ENCODE measurements at places on chromosomes 1 and 21.
A peak's percentile ranks its signal among the peaks of the same experiment; 100 is the strongest.

DNA sequence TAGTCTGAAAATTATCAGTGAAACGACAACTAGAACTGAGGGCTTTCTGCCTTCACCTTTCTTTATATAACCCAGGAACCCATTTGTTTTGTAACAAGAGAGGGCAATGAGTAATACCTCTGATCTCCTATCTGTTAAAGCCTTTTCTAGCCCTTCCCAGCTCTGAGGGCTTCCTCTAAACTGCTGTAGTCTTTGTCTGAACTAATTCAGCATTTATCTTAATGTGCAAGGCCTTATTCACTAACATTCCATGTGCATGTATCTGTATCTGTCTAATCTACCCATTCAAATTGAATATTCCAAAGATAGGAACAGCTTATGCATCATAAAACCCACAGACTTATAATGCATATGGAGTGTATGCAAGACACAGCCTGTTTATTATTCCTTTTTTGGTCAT, 167.1 kb downstream of the LYPLAL1 start:
- DNase-seq, result no peak

GRCh38 chr1:118366286-118366685, 181.3 kb upstream of the SPAG17 start:
- DNase-seq, result no peak

DNA sequence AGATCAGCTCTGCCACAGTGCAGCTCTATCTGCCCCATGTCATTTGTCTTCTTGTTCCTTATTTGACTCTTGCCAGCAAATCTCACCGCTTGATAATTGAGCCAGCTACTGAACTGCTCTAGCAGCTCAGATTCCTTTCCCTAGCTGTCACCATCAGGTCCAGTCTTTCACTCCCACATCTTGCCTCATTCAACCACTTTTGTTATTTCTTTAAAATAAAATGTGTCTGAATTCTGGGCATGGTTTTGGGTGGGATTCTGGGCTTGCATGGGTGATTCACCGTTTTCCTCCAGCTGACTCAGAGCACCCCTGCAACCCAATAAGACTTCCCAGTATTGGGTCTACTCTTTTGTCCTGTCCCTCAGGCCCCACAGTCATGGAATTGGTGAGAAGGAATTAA, 215.7 kb downstream of the DSCAM start:
- no peak for DNase-seq

DNA sequence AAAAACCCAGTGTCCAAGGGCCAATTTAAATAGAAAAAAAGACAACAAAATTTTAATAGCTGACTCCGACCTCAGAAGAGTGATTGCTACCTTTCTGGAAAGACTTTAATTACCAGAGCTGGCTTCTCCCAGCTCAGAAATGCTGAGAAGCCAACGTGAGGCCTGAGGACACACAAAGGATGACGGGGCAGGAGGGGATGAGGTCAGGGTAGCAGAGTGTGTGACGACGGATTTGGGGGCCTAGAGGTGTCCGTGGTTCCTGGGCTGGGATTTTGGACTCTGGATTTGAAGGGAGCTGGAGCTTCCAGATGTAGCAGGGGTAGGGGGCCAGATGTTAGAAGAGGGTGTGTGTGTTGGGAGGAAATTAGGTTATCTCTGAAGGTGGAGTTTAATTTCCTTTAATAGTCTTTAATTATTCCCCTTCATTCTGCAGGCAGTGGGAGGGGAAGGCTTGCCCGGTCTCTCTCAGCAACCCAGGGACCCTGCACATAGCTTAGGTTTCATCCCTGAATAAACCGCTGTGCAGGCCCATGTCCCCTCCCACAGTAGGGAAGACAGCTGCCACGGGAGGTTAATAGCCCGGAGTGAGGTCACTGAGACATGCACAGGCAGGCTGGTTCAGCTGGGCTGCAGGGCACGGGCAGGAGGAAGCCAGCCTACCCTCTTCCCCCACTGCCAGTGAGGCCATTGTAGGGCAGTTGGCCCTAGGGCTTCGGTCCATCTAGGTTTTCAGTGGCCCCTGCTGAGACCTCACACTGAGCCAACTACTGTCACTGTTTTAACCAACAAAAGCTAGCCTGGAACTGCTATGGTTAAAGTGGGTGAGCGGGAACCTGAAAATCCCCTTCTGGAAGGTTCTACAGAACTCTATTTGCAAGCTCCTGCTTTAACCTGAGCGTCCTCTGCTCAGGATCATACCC, 3.8 kb upstream of the PADI3 start:
- DNase-seq, result no peak

DNA sequence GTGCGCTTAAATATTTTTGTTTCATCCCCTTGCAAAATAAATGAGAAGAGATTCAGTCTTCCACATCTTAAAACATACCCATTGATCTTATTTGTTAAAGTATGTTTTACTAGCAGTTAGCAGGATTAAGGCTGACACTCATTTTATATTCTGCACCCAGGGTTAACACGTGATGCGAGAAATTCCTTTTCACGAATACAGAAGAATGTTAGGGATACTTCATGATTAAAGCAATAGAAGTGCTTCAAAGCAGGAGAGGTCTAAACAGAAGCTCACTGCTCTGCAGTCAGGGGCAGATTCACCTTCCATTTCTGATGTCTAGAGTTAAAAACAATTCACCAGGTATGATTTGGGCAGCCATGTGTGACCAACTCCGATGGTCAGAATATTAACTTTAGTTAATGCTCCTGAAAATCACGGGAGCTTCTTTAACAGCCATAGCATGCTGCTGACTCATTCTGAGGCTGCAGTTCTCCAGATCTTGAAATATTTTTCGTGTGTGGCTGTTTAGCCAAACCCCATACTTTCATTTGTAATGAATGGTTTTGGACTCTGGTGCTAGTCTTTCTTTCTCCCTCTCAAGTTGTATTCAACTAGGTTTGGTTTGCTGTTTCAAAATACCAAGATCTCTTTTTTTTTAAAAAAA, 19.7 kb downstream of the BCAR3 start:
- DNase-seq, result no peak

- DNase-seq, result no peak
Measured at GRCh38 chr1:34369701-34370455, 193.2 kb downstream of the C1orf94 start.

- DNase-seq, result no peak
Measured at GRCh38 chr1:26084091-26084561, 16.7 kb upstream of the TRIM63 start.

DNA sequence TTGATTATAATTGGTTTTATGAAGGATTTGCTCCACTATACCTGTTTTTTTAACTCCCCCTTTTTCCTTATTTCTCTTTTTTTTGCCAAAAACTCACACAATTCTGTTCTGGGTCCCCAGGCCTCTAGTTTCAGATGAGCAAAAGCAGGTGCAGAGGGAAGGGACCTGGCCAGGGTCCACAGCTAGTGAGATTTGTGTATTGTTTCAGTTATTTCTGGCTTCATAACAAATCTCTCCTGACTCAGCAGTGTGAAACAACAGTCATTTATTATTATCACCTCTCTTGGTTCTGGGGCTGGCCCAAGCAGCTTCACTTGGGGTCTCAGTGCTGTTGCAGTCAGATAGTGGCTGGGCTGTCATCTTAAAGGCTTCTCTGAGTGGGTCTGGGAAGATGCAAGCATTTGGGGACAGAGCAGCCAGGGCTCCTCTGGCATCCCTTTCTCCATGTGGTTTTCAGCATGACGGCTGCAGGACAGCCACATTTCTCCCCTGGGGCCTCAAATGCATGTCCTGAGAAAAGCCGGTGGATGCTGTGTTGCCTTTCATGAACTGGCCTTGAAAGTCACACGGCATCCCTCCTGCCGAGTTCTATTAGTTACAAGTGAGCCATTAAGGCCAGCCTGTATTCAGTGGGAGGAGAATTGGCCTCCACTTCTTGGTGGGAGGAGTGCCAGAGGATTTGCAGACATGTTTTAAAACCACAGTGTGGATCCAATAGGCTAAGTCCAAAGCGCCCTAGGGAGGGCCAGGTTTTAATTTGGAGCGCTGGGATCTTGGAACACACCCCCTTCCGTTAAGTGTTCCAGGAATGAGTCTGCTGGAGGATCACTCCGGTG, 137.1 kb downstream of the CAMTA1 start:
- no peak for DNase-seq

- no peak for DNase-seq
Measured at GRCh38 chr21:34280389-34280795, 83.4 kb upstream of the KCNE2 start.

DNA sequence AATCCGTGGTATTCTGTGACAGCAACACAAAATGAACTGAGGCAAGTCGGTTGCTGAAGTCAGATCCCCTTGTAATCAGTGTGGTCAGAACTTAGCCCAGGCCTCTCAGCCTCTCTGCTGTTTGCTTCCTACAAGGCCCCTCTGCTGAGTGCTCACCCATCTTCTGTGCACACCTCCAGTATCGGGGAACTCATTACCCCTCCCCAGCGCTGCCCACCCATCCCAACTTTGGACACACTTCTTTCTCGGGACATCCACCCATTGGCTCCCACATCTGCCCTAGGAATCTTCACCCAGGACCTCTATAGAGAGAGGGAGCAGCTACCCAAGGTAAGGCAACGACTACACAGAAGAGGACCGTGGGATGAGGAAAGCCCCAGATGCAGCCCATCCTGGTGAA, 217.5 kb downstream of the MATN1 start:
- no peak for DNase-seq

DNA sequence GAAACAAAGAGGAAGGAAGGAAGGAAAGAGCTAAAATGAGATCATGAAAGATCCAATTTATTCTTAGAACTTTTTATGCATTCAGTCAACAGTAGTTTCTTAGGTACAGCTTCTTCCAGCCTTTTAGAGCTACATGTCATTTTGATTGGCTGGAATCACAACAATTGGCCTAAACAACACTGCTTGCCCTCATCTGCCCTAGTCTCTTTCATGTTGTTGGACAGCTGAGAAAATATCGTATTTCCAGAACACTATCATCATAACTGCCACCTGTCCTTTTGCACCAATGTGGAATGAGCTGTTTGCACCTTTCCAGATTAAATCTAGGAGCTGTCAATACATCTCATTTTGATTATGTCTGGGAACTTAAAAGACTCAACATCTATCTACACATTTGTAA, 161.7 kb downstream of the TGFBR3 start:
- no peak for DNase-seq

DNA sequence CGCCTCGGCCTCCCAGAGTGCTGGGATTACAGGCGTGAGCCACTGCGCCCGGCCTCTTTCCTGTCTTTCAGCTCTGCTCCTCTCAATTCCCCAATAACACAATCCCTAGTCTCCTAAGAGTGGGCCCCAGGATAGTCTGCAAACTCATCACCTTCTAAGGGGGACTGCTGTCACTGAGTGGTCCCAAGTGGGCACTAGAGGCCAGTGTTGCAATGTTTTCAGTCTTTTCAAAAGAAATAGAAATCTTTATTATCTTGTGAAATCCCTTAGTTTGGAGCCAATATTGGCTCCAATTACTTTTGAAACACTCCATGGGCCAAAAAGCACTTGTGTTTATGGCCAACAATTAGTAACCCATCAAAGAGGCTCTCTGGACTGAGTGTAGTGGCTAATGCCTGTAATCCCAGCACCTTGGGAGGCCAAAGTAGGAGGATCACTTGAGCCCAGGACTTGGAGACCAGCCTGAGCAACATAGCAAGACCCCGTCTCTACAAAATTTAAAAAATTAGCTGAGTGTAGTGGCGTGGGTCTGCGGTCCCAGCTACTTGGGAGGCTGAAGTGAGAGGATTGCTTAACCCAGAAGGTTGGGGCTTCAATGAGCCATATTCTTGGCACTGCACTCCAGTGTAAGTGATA, 28.6 kb upstream of the ZNF697 start:
- no peak for DNase-seq

GRCh38 chr1:178512566-178513277, at the start of gene TEX35:
TSS of gene TEX35 (plus strand) at chr1:178513109. CDS start at chr1:178513189, 80 bp downstream.
- no peak for DNase-seq

DNA sequence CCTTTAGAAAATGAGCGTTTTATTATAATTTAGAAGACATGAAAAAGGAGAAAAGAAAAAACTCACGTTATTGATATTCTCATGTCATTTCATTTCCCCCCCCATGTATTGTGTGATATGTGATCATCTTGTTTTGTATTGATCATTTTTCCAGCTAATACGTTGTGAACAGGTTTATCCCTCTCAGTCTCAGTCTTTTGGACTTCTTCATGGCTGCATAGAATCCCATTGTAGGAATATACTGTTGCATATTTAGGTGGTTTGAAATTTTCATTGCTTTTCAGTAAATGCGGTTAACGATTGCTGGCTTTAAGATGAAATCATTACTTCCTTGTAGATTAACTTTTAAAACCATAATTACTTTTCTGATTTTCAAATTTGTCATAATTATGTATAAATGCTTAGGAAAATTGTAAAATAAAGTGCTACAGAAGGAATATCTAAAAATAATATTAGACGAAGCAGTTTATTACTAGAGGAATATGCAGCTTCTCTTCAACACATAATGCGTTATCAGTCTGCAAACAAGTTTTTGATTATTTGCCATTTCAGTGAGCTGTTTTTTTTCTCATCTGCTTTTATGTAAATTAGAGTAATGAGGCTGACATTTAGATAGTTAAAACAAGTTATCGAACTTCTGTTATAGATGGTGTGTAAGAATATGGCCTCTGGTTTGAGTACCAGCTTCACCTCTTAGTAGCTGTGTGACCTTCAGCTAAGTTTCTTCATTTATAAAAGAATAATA, 1.8 kb downstream of the SON start:
- DNase-seq, result no peak

DNA sequence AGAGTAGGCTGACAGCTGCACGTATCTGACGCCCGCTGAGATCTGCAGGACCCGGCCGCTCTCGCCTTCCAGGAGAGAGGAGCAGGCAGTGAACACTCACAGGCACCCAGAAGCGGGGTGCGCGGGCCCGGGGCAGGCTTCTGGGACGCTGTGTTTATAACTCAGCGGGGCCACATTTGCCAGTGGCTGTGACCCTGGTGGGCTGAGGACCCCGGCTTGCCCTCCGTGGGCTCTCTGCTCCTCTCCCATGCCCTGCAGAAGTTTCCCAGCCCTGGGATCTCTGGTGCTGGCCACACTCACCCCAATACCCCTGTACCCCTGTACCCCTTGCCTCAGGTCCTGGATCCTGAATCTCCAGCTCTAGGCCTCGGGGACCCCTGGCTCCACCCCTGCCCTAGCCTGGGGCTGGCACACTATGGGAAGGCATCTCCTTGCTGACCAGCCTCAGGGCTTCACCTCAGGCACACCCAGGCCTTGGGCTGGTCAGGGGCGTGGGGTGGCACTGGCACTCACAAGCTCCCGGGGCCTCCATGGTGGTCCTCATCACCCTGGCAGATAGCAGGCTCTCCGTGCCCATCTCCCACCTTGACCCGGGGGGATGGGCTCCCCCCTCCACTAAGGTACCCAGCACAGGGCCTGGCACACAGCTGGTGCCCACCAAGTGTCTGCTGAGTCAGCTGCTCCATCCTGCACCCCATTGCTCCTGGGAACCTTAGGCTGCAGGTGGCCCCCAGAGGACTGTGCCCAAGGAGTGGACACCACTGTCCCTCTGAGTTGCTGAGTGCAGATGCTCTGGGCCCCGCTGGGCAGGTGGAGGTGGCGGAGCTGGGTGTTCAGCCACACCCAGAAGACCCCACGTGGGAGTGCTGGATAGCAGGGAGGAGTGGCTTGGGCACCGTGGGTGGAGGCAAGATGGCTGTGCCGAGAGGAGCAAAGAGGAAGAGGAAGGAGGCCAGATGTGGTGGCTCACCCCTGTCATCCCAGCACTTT, 32.4 kb downstream of the MORN1 start:
- peak; percentile 16 for DNase-seq

DNA sequence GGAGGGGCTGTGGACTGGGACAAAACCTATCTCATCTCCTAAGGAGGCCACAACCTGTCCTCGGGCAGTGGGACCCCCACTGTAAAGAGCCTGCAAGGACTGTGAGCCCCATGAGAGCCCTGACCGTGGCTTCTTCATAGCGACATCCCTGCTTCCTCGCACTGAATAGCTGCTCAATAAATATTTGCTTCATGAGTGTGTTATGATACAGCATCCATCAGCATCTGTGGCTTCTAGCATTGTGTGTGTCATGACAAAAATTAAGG, 40.5 kb upstream of the CSF3R start:
- DNase-seq, result no peak
